Activated naive CD8-positive, alpha-beta T cell treated with anti-CD3 and anti-CD28 coated beads for 36 hours (primary cell): ENCODE measurements at places on chromosomes 11 and 22. TPM values are rescaled to one million over a fixed set of nuclear protein-coding genes. Genes with fewer than 3 reads are reported as not detected.

The BCO2 gene
- total RNA-seq, result 0.40 TPM

The AP1B1 gene
- total RNA-seq, result 66.5 TPM

The NXPE2 gene
- not detected for total RNA-seq

The B4GALNT4 gene
- 1.9 TPM for total RNA-seq

The HTR3B gene
- total RNA-seq, result not detected

The PTPRJ gene
- total RNA-seq, result 13.1 TPM

The RNF26 gene
- total RNA-seq, result 33.0 TPM

The MICALL1 gene
- total RNA-seq, result 16.6 TPM

The OR8G1 gene
- not detected for total RNA-seq

The HORMAD2 gene
- total RNA-seq, result not detected

The OR51L1 gene
- not detected for total RNA-seq

The LRRC74B gene
- total RNA-seq, result not detected

The FOLR1 gene
- total RNA-seq, result not detected

The OR2D2 gene
- total RNA-seq, result not detected

- H3K4me3 ChIP-seq, result no peak overlapping the region
- H3K4me1 ChIP-seq, result peaks cover 22% of the 10 kb centered on the region
- DNase-seq, result no peak
- peaks cover 12% of the 10 kb centered on the region for H3K27me3 ChIP-seq
Measured at GRCh38 chr11:76801225-76801624, 18.1 kb downstream of the TSKU start.

- H3K36me3 ChIP-seq, result no peaks in the 10 kb centered on the region
- H3K4me1 ChIP-seq, result no peaks in the 10 kb centered on the region
- peaks cover 35% of the 10 kb centered on the region for H3K27me3 ChIP-seq
- H3K4me3 ChIP-seq, result no peak overlapping the region
- H3K27ac ChIP-seq, result no peak overlapping the region
Measured at GRCh38 chr22:36737776-36738175, 34.2 kb upstream of the CACNG2 start.

GRCh38 chr11:40030867-40031266 lies 1428.6 kb downstream of the LRRC4C start:
- no peaks in the 10 kb centered on the region for H3K4me1 ChIP-seq
- no peak overlapping the region for H3K27ac ChIP-seq
- no peaks in the 10 kb centered on the region for H3K27me3 ChIP-seq
- no peaks in the 10 kb centered on the region for H3K36me3 ChIP-seq
- H3K4me3 ChIP-seq, result no peak overlapping the region
- no peak for DNase-seq

- H3K4me1 ChIP-seq, result no peaks in the 10 kb centered on the region
- no peak overlapping the region for H3K4me3 ChIP-seq
- DNase-seq, result no peak
- peaks cover 4% of the 10 kb centered on the region for H3K27me3 ChIP-seq
- H3K27ac ChIP-seq, result no peak overlapping the region
- H3K36me3 ChIP-seq, result no peaks in the 10 kb centered on the region
Measured at GRCh38 chr11:102802341-102802740, 4.4 kb upstream of the MMP1 start.

DNA sequence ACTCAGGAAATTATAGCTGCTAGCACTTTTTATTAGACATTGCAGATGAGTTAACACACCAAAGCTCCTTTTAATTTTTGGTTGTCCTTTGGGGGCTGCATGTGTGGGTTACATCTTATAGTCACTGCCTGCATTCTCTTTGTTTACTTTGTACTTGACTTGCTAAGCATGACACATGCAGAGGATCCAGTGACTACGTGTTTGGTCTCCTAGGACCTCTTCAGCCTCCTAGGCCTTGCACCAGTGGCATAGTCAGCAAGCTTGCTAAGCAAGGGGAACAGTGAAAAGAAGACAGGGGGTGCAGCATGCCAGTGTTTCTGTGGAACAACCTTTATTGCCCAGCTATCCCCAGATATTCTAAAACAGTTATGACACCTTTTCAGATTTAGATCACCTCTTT lies 108.2 kb downstream of the PAX6 start:
- DNase-seq, result no peak
- H3K27ac ChIP-seq, result no peak overlapping the region
- H3K4me1 ChIP-seq, result no peaks in the 10 kb centered on the region
- H3K4me3 ChIP-seq, result no peak overlapping the region
- H3K27me3 ChIP-seq, result no peaks in the 10 kb centered on the region

DNA sequence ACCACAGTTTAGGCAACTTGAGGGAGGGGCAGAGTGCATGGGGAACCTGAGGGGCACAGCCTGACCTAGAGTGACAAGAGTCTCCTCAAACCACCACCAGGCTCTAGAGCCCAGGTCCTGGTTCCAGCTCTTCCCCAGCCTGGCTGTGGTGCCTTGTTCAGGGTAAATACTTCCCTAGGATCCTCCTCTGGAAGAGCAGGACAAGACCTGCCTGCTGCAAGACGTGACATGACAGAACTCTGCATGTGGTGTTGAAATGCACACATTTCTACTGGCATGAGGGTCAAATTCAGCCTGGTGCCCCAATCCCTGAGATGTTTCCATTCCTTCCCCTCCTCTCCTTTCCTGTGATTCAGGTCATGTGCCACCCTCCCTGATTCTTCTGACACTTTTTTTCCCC lies 3.3 kb downstream of the SEC14L2 start:
- peaks cover 36% of the 10 kb centered on the region for H3K4me1 ChIP-seq
- no peak overlapping the region for H3K4me3 ChIP-seq

DNA sequence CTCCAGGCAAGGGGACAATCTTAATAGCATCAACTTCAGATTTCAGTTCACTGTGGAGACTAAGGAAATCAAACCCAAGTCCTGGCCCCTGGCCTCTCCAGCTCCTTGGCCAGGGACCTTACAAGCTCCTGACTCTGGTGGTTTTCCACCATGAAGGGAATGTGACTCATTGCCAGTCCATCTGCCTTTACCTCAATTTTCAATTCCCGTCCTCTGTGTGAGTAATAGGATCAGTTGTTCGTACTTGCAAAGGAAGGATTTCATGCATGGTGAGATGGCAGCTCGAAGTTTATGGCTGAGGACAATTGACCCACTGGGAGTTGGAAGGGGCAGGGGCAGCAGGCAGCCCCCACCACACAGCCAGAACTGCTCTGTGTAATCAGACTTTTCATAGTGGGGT lies 42.5 kb downstream of the INSC start:
- H3K36me3 ChIP-seq, result no peaks in the 10 kb centered on the region
- H3K27me3 ChIP-seq, result no peaks in the 10 kb centered on the region
- H3K4me1 ChIP-seq, result no peaks in the 10 kb centered on the region
- no peak overlapping the region for H3K27ac ChIP-seq
- no peak for DNase-seq
- no peak overlapping the region for H3K4me3 ChIP-seq

DNA sequence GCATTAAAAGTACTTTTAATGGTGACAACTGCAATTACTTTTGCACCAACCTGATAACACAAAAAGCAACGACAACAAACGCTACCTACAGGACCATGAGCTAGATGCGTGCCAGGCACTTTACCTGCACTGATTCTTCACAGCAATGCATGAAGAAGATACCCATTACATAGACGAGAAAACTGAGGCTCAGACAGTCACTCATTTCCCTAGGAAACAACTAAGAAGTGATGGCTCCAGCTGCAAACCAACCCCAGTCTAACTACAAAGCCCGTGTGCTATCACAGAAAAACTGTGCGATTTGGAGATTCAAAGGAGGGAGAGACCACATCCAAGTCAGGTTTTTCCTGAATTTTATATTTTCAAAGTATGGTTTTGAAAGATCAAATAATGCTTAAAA lies 80.1 kb upstream of the TP53I11 start:
- no peak overlapping the region for H3K27ac ChIP-seq
- H3K36me3 ChIP-seq, result no peaks in the 10 kb centered on the region
- H3K4me1 ChIP-seq, result peaks cover 6% of the 10 kb centered on the region
- no peak for DNase-seq
- no peak overlapping the region for H3K4me3 ChIP-seq
- no peaks in the 10 kb centered on the region for H3K27me3 ChIP-seq

- no peaks in the 10 kb centered on the region for H3K27me3 ChIP-seq
- H3K27ac ChIP-seq, result no peak overlapping the region
- H3K4me1 ChIP-seq, result no peaks in the 10 kb centered on the region
- H3K4me3 ChIP-seq, result no peak overlapping the region
Measured at GRCh38 chr22:27474711-27475547, 326.6 kb downstream of the MN1 start.

GRCh38 chr11:24400059-24400665 lies 96.7 kb upstream of the LUZP2 start:
- no peaks in the 10 kb centered on the region for H3K36me3 ChIP-seq
- no peaks in the 10 kb centered on the region for H3K27me3 ChIP-seq
- H3K4me1 ChIP-seq, result no peaks in the 10 kb centered on the region

- no peaks in the 10 kb centered on the region for H3K4me1 ChIP-seq
- no peak for DNase-seq
- H3K4me3 ChIP-seq, result no peak overlapping the region
- H3K27ac ChIP-seq, result no peak overlapping the region
Measured at GRCh38 chr11:23359297-23359696, 499.0 kb upstream of the CCDC179 start.

DNA sequence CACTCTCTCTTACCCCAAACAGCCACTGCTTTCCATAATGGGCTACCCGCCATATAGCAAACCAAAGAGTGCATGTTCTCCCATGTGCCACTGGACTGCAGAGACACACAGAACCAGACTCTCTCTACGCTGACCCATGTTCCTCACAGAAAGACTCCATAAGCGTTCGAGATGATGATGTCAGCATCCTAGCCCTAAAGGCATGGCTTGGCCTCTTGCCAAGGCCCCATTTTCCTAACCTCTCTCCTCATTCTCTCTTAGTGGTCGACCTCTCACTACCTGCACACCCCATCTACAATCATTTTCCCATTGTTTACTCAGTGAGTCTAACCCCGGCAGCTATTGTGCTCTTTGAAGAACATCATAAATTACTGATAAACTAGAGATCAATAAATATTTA lies 4.9 kb downstream of the NDUFC2 start:
- no peaks in the 10 kb centered on the region for H3K27me3 ChIP-seq
- peaks cover 10% of the 10 kb centered on the region for H3K36me3 ChIP-seq
- H3K4me1 ChIP-seq, result peaks cover 33% of the 10 kb centered on the region
- no peak overlapping the region for H3K4me3 ChIP-seq
- no peak overlapping the region for H3K27ac ChIP-seq

GRCh38 chr11:110148775-110149744 lies 55.9 kb downstream of the ZC3H12C start:
- H3K27ac ChIP-seq, result no peak overlapping the region
- no peak for DNase-seq
- H3K4me1 ChIP-seq, result no peaks in the 10 kb centered on the region
- H3K27me3 ChIP-seq, result peaks cover 10% of the 10 kb centered on the region
- no peaks in the 10 kb centered on the region for H3K36me3 ChIP-seq

DNA sequence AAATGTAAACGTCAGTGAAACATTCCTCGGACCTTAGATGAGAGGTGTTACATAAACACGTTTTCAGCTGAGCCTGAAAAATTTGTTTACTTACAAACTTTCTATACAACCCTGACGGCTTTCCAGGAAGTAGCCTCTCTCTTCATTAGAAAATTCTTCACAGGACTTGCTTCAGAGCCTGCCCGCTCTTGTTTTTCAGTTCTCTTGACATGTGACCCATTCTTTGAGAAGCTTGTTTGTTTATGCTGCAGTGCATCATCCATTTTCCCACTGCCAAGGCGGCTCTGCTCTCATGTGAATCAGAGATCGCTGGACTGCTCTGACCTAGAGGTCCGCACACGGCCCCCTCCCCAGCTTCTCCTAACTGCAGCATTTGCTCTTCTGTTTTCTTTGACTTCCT lies 47.9 kb upstream of the ARHGAP42 start:
- no peak overlapping the region for H3K4me3 ChIP-seq
- H3K4me1 ChIP-seq, result no peaks in the 10 kb centered on the region
- H3K27me3 ChIP-seq, result no peaks in the 10 kb centered on the region

DNA sequence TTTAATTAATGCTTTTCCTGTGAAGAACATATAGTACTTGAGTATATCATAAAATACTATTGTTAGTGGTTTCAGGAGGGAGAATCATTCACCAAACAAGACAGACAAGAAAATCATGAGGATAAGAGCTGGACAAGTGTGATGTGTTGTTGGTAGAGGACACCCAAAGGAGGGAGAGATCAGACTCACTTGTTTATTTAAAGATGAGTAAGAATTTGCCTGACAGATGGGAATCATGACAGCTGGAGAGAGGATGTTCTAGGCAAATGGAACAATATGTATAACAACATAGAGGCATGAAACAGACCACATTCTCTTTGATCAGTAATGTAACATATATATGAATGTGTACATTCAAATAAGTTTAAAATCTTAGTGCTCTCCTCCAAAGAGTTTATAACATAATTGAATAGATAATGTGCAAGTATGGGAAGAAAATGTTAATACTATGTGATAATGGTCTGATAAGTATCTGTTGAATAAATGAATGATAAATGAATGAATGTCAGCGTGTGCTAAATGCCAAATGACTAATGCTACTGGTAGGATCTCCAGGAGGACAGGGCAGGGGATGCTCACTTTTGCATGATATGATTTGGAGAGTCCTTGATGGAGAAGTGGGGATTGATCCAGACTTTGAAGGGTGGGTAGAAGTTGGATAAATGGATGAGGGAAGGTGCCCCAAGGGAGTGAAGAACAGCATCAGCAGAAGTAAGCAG lies 228.9 kb upstream of the SORL1-AS1 start:
- H3K27me3 ChIP-seq, result peaks cover 7% of the 10 kb centered on the region
- H3K36me3 ChIP-seq, result no peaks in the 10 kb centered on the region
- H3K4me1 ChIP-seq, result no peaks in the 10 kb centered on the region
- H3K27ac ChIP-seq, result no peak overlapping the region

DNA sequence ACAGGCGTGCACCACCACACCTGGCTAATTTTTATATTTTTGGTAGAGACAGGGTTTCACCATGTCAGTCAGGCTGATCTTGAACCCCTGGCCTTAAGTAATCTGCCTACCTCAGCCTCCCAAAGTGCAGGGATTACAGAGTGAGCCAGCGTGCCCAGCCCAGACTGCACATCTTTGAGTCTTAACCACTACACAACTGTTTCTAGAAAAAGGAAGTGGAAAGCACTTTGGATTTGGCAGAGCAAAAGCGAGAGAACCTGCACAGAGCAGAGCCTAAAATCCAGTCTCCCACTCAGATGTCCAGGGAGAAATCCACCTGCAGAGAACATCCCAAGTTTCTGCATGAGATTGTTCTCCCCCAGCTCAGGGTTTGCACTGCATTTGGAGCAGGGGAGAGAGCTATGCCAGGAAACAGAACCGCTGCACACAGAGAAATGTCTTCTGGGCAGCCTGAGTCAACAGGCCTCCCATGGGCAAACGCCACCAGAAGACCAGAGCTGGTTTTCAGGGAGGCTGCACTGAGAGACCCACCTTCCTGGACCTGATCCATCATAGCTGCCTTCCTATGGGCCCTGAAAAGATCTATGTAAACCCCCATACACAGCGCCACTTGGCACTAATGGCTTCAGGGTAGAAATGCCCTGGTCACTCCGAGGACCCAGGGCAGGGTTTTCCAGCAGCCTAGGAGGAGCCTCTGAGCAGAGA lies 54.0 kb downstream of the RPUSD4 start:
- no peaks in the 10 kb centered on the region for H3K27me3 ChIP-seq
- DNase-seq, result no peak
- H3K4me3 ChIP-seq, result no peak overlapping the region
